ENCODE measurements at places on chromosomes 7 and 10. TPM values are rescaled to one million over a fixed set of nuclear protein-coding genes. Genes with fewer than 3 reads are reported as not detected.

DNA sequence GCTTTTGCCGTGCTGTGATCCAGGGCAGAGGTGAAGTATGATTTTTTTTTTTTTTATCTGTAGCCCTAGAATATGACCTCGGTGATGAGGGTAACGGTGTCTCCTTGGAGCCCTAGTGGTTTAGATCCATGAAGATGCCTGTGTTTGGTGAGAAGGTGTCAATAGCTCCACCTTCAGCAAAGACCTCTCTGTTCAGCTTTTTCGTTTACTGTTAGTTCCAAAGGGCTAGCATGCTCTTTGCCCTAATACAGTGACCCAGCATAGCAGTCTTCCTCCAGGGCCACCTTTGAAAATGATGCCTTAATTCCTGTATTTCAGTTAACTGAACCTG is 746 bp upstream of the MRPS16 start:
- DNase-seq: peak; percentile 34

GRCh38 chr10:69071610-69072009 is 16.3 kb upstream of the SRGN start:
- no peak for DNase-seq

Gene HTR5A
- total RNA-seq: not detected

DNA sequence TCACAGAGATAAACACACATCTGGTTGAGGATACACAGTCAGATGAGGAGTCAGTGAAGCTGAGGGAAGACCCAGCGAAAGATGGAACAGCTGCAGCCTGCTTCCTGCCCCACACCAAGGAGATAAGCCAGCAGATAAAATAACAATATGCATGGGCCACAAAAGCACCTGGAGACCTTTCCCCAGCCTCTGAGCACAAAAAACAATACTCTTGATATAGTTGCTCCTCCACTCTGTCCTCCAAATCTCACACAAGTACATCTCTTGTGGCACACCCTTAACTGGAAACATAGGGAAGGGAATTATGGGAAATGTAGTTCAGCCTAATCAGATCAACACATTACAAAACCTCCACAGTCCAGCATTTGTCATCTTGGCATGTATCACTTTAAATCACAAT is 9.7 kb upstream of the FHIP2A start:
- no peak for DNase-seq

Gene MEOX2
- 2.1 TPM for total RNA-seq

DNA sequence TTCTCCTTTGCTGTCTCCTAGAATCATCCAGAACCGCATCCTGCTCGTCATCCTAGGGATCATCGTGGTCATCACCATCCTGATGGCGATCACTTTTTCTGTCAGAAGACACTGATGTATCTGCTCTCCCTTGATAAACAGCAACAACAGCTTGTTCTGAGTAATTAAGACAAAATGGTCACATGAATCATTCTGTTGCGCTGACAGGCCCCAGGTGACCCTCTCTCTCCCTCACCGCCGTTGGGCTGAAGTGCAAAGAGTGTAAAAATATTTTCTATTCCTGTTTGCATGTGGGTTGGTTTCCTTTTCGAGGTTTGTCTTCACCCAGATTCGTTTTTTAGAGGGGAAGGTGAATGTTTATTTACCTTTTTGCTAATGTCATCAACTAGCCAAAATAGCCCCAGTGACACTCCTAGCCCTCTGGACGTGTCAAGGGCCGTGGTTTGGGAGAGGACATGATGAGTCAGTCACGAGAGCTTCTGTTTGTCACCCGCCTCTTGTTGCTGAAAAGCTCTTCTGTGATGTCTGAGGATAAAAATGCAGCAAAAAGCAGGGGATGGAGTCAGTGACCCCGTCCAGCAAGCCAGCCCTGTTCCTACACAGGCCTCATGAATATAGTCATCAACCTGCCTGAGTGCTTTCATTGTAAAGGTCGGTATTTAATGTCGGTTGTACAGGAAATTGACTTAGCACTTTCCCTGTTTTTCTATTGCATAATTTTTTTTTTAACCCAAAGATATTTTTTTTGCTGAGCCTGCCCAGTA is 134.6 kb upstream of the TCF7L2 start:
- DNase-seq: no peak

- no peak for DNase-seq
Observed at GRCh38 chr7:4207011-4207410, 475.1 kb upstream of the FOXK1 start.

Gene SYT15
- not detected for total RNA-seq

Gene ZCCHC24
- total RNA-seq: 7.2 TPM

- DNase-seq: no peak
Observed at GRCh38 chr7:74032191-74032490, 4.2 kb downstream of the ELN start.

- DNase-seq: no peak
Observed at GRCh38 chr7:22269963-22270362, 87.0 kb downstream of the RAPGEF5 start.

DNA sequence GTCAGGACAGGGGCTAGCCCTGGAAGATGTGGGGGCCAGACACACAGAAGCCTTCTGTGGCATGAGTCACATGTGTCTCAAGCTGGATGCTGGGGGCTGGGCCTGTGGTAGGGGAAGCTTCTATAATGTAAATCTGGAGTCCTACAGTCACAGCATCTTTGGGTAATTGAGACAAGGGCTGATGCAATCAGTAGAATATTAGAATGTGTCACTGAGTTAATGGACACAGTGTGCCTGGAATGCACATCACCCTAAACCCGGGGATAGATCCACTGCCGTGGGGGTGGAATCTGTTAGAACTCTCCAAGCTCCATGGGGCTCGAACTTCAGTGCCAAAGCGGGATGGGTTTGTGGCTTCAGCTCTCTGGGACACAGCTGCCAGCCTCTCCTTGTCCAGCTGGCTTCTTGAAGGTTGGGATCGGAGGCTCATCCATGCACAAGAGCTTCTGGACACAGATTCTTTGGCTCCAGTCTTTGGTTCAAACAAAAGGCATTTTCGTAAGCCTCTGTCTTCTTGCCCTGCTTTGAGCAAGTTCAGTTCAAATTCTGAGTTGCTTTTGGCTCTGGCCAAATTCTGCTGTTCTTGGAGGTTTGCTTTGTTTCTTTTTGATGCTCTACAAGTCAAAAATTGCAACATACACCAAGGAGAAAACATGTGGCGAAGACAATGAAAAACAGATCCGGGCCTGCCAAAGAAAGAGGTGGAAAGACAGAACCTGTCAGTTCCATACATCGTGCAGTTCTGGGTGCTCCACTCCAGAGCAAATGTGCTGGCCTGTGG is 194.8 kb upstream of the ZNF32 start:
- DNase-seq: no peak

GRCh38 chr10:79148452-79149344 is 79.9 kb downstream of the ZMIZ1 start:
- DNase-seq: no peak

Gene TSPAN14
- 31.8 TPM for total RNA-seq

DNA sequence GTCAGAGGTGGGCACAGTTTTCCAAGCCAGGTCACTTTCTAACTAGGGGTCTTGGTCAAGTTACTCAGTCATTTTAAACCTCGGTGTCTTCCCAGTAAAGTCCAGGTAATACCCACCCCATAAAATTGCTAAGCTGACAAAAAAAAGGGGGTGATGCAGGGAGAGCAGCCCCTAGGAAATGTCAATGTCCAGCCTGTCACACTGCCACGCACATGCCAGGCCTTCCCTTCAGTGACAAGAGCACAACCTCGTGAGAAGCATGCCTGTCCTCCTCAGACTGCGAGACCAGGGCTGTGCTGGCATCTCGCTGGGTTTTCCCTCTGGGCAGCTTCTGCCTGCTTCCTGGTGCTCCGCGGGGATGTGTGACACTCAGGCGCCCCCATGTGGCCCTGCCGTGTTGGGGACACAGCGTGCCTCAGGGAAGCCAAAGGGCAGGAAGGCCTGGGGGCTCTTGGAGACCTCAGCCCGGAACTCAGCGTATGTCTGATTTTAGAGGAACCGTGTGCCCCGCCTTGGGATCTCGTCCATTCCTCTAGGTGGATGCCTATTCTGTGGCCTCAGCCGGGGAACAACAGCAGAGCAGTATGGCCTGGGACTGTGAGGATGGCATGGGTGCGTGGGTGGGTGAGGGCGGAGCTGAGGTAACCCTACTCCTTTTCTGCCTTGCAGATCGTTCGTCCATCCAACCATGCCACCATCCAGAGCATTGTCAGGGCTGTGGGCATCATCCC is 10.2 kb upstream of the GDF2 start:
- peak; percentile 91 for DNase-seq

Gene CASD1
- 39.0 TPM for total RNA-seq

Gene SPDYE6
- total RNA-seq: not detected

- no peak for DNase-seq
Observed at GRCh38 chr10:60807499-60807898, 29.2 kb downstream of the CDK1 start.

- no peak for DNase-seq
Observed at GRCh38 chr10:21334891-21335696, 190.4 kb downstream of the SKIDA1 start.

DNA sequence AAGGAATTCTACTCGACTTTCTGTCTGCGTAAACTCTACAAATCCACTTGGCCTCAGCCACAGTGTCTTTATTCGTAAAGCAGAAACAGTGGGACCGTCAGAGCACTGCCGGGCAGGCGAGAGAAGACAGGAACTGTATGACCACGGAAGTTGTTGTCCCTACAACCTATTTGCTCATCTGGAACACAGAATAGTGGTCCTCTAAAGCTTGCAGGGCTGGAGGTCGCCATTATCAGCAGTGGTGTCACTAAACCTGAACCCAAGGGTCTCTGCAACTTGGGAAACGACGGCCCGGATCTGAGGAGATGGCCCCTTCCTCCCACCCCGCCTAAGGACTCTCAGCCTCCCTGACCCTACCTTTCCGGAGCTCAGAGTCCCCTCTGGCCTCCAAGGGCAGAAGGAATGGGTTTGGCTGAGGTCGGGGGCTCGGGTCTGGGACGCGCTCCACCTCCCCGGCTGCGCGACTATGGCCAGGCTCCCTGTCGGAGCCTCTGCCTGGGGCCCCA is 442 bp downstream of the STYXL1 start:
- no peak for DNase-seq

DNA sequence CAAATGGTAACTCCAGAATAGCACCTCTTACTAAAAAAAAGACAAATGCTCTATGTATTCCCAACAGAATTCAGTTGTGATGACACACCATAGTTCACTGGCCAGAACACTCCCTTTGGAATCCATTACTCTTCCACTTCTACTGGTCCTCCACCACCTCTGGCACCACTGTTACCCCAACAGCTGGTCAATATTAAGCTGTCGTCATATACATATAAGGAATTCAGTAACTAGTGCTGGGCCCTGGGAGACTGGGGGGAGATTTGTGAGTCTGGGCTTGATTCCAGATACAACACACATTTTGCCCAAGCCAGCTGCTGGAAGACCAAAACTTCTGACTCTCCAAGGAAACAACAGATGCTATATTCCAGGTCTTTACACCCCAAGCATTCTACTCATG is 26.0 kb upstream of the ITGA8 start:
- no peak for DNase-seq

Gene KCNIP2
- 2.9 TPM for total RNA-seq

DNA sequence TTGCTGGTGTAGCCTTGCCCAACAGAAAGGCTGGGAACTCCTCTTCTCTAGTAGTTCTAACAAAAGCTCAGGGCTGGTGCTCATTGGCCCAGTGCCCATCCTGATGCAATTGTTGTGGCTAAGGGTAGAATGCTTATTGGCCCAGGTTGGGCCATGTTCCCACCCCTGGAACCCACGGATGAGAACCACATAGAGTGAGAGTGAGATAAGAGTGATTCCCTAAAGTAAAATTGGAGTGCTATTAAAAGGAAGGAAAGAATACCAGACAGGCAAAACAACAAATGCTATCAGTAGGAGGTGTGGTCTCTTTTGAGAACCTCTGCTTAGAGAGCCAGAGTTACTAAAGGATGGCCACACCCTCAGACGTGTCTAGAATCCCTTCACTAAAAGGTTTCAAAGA is 49.2 kb downstream of the LGI1 start:
- no peak for DNase-seq

Gene WDR86
- 59.1 TPM for total RNA-seq

Gene BET1
- 35.7 TPM for total RNA-seq

Gene C10orf53
- not detected for total RNA-seq

Gene CXCL12
- 47.3 TPM for total RNA-seq

DNA sequence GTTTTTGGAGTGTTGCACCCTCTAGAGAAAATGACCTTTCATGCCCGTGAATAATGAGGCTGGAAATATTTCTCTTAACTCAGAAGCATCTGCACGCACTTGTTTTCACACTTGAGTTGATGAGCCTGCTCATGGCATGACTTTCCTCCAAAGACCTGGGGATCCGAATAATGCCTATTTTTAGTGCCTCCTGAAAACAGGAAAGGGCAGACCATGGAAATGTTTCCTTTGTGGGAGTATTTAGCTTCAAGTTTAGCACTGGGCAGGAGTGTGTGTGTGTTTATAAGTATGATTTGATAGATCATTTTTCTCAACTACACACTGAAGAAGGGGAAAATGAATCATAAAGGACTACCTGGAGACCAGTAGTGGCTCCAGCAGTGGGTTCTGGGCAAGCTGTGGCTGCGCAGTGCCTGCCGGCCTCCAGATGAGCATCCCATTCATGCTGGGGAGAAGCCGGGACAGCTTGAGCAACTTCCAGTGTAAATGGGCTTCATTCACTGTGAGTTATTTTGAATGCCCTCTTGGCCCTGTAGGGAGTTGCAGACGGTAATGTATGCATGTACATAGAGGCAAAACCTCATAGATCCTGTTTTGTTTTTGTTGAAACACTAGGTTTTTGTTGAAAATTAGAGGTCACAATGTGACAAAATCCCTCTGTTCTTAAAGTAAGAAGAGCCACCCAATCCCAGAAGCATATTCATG is 117.8 kb upstream of the INSYN2A start:
- DNase-seq: no peak

GRCh38 chr7:148084138-148084537 is 506.4 kb upstream of the C7orf33 start:
- DNase-seq: peak; percentile 66

DNA sequence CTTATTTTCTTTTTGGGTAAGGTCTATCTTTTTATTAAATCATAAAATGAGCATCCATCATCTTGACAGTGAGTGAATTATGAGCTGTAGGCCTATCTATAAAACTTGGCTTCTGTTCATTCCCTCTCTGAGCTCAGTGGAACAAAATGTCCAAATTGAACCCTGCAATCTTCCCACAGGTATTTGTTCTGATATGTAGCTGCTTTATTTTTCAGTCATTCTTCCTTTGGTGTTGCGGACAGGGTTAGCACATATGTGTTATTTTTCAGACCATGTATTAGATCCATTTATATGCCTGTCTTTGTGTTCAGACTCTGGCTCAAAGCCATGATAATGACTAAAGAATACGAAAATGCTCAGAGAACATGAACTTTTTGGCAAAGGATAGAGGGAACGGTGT is 201.6 kb upstream of the KIAA1217 start:
- no peak for DNase-seq

Gene EPHB4
- 164 TPM for total RNA-seq

Gene NKX2-3
- total RNA-seq: not detected

Data from GM23338 (cell line).